ENCODE measurements at places on chromosomes 4 and X.

GRCh38 chr4:60953826-60954225 is 246.3 kb upstream of the ADGRL3 start:
- DNase-seq, result no peak

DNA sequence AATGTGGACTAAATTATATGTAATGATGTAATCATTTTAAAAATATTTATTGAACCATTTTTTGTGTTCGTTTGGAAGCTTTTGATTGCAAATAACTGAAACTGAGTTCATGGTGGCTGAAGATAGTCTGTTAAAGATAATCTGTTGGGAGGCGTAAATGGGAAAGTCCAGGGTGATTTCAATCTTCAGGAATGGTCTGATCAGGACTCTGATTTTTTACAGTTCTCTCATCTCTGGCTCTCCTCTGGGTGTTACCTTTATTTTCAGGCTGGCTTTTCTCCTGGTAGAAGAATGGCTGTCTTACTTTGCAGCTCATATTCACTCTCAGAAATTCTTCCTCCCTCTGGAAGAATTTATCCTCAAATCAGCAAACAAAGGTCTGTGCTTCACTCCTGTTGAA is 199.0 kb upstream of the LEF1 start:
- no peak for DNase-seq

DNA sequence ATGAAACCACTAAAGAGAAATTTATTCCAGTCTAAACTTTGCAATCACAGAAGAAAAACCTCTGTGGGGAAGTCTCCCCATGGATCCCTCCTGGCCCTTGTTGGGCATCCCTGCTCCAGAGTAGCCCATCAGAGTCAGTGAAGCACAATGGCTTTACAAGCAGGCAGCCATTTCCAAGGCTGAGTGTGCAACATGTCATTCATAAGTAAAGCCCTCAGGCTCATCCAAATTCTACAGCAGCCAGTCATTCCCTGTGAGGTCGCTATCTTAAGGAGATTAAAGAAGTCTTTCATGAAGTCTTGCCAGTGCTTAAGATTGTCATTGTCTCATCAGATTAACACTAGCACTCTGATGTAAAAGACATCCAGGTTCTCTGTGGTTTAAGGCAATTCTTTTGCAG is 17.0 kb upstream of the MAPK10 start:
- DNase-seq, result no peak

DNA sequence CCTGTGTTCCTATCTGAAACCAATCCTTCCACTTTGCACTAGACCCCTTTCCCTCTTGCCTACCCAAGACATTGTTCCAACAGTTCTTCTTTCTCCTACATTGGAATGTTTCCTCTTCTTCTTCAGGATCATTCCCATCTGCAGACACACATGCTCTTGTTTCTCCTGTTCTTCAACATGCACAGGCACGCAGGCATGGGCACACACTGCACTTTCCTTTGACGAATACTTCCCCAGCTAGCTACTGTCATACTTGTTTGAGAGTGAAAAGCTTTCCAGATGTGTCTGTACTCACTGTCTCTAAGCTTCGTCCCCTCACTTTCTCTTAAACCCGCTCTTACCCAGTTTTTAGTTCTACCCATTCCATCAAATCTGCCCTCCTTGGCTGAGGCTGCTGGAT is 31.8 kb upstream of the ERVMER34-1 start:
- no peak for DNase-seq

- DNase-seq, result no peak
Observed at GRCh38 chr4:143224255-143224654, 39.5 kb downstream of the USP38 start.

GRCh38 chrX:118459494-118459893 is 36.1 kb upstream of the DOCK11 start:
- DNase-seq, result no peak

DNA sequence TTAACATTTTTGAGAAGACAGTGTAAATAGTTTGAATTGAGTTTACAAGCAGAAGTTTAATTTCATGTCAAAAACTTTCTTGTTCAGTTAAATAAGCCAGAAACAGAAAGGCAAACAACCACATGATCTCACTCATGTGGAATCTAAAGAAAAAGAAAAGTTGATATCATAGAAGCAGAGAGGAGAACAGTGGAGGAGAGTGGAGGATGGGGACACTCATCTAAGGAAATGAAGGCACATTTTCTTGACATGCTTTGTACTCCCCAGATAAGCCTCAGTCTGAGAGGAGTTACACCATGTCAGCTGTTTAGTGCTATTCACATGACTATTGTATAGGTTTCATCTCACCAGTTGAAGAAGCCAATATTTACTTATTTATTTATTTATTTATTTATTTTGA is 13.5 kb downstream of the SNCA start:
- DNase-seq, result no peak

DNA sequence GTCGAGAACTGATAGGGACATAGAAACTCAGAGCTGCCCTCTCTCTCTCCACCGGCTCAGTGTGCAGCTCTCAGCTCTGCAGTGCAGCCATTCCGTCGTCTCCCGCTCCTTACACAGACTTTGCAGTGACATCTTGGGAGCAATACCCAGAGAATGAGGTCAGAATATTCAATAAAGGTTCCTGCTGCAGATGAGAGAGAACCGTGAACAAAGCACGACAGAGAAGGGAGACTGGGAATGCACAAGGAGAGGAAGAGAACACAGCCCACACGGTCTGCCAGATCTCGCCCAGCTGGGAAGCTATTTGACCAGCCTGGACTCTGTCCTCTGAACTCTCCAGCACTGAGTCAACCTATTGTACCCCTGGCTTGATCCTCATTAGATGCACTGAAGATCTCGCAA is 118.0 kb upstream of the PPARGC1A start:
- no peak for DNase-seq

- no peak for DNase-seq
Observed at GRCh38 chr4:121789960-121790829, 10.9 kb upstream of the EXOSC9 start.

DNA sequence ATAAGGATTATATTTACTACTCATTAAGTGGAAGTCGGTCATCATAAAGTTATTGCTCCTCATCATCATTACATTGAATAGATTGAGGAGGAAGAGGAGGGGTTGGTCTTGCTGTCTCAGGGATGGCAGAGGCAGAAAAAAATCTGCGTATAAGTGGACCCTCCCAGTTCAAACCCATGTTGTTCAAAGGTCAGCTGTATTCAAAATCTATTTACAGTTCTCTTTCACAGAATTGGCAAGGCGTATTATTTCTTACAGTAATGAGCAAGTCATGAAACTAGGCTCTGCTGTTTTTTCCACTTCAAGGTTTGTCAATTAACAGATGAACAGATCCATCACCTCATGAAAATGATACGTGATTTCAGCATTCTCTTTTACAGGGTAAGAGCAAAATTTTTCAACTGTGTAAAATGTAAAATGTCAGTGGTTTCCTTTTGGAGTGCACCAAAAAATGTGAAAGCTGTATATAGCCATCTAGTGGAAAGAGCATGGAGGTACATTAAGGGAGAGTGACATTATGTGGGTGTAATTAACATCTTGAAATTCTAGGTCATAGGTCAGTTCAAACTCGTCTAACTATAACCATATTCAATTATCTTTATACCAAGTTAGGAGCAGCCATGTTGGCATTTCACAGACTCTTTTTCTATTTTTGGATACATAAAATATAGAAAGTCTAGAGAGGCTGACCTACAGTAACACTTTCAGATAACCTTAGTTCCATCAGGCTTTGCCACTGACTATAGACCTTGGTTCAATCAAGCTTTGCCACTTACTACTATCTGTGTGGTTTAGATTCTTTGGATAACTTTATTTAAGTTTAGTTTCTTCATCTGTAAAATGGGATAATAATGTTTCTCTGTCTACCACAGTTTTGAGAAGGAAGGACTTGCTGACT is 30.1 kb downstream of the NEIL3 start:
- no peak for DNase-seq

DNA sequence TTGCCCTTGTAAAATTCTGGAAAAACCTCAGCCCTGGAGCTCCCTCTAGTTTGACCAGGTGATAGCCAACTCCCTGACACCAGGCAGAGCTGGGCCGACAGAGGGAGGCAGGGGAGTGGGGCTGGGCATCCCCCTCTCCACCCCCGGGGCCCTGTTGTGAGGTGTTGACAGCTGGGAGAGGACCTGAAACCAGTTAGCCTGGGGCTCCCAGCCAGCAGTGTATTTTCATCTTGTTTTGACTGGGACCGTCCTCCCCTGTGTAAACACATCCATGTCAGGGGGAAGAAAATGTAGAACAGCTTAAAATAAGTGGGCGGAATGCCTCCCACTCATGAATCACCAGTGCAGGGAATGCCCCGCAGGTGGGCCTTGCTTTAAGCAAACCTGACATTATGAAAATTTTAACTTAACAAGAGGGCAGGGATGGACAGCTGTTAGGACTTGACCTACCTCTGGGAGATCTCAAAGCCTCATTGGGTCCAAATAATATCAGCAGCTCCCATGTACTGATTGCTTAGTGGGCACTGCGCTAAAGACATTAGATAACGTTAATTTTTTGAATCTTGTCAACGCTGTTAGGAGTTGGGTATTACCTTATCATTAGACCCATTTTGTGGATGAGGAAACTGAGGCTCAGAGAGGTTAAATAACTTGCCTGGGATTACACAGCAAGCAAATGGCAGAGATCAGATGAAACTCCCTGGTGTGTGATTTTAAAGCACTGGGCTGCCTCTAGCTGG is 45.9 kb downstream of the TSC22D3 start:
- DNase-seq, result no peak

DNA sequence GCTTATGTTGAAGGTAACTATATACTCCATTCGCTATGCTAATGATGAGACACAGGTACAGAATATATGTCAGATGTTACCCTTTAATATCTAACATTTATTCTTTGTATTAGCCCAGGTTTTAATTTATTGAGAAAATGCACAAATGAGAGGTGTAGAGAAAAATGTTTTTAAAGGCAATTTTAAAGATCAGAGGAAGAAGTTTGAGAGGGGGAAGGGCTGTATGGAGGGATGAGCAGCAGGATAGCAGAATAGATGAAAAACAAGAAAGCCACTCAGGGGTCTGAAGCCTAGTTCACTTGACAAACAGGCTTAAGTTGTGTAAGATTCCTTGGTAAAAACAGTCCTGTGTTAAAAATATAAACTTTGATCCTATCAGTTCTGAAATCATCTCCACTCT is 3.7 kb downstream of the MAB21L2 start:
- DNase-seq, result no peak

- DNase-seq, result no peak
Observed at GRCh38 chrX:47172549-47172948, 21.1 kb upstream of the UBA1 start.

DNA sequence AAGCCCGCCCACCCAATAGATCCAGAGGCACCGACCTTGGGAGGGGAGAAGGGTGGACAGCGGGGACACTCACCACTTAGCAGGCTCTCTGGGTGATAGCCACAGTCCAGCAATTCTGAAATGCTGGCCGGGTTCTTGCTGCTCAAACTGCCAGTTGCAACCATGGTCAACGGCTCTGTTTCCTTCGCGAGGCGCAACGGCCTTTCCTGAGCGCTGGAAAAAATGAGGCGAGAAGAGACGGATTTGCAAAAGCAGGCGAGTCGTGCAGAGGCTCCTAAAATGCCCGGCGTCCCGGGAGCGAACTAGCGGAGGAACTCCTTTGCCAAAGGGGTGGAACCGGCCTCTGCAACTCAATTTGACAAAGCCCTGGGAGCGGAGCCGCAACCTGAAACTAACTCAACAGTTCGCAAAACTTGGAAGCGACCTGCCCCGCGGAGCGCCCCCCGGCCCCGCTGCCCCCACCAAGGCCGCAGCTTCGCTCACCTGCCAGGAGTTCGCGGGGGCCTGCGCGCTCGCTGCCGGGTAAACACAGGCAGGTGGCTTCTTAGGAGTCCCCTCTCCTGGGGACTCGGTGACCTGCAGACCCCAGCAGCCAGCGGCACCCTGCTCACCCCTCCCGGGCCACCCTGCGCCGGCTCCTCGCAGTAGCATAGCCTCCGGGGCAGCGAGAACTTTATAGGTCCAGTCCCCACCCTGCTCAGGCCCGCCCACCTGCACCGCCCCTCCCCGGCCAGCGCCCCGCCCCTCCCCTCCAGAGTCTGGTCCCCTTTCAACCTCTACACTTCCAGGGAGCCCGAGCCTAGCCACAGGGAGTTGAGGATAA is at the start of gene DDIT4L:
TSS of gene DDIT4L (minus strand) at position 649 of the 823 bp plus-strand sequence. CDS start at position 164, 485 bp downstream.
- DNase-seq, result no peak

GRCh38 chr4:119210775-119211174 is 1.7 kb upstream of the USP53 start:
- no peak for DNase-seq

DNA sequence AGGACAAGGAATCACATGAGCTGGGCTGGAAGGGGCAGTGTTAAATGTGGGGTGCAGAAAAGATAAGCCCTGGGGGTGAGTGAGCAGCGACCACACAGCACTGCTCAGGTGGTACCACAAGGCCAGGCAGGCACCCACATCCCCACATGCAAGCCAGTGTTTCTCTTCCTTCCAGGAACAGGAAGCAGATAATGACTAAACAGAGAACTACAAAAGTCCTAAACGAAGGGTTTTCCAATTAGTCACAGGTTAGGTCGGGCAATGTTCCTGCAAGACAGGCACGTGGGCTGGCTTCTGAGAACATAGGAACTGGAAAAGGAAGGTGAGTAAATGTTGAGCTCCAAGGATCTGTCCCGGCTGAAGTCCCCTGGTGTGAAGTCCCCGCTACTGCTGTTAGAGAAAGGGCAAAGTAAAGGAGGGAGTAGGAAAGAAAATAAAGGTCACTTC is 19.5 kb downstream of the RELL1 start:
- no peak for DNase-seq

GRCh38 chrX:40471965-40472648 is 108.7 kb upstream of the ATP6AP2 start:
- no peak for DNase-seq

DNA sequence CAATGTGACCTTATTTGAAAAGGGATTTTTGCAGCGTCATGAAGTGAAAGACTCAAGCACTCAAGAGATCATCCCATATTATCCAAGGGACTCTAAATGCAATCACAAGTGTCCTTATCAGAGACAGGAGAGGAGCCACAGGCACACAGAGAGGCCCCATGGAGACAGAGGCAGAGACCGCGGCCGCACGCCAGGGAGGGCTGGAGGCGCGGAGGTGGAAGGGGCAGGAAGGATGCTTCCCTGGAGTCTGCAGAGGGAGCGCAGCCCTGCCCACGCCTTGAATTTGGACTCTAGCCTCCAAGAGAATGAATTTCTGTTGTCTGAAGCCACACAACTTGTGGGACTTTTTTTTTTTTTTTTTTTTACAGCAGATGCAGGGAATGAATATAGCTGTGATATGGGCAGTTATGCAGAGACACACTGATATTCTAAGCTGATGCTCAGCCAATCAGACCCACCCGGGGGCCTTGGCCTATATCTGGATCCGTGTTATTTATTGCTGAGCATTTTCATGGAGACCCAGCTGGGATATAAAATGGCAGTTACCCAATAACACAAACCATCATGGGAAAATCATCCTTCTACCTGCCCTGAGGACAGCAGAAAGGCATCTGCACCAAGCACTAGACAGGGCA is 244.8 kb upstream of the PSAPL1 start:
- DNase-seq, result no peak

GRCh38 chrX:2430265-2430825 is 70.4 kb downstream of the DHRSX start:
- no peak for DNase-seq

- no peak for DNase-seq
Observed at GRCh38 chr4:38130884-38131283, 170.7 kb downstream of the PTTG2 start.

Measured in cortex of kidney (tissue), 1 donor.